Urothelium cell line (cell line): ENCODE measurements at places on chromosomes 6 and 20.

- no peak for DNase-seq
These were observed 50.6 kb downstream of the CCDC170 start for GRCh38 chr6:151544453-151544852.

DNA sequence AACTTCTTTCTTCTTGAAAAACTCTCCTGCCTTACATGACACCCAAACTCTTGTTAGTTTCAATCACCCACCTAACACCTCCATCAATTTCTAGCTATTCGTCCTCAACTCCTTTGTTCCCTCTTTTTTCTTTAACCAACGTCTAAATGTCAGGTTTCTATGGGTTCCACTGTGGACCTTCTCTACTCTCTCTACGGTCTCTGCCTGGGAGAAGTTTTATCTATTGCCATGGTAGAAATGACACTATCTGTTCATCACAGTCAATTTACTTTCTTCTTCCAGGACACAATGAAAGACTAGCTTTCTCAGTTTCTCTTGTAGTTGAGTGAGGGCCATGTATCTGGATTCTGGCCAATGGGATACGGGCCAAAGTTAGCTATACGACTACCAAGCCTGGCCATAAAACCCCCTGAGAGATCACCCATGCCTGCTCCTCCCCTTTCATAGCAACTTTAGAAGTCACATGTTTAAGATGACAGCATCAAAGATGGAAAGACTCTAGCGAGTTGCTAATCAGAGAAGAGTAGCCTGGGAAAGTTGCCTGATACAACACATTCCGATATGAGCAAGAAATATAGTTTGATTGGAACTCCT is 17.9 kb downstream of the RNGTT start:
- DNase-seq: no peak

DNA sequence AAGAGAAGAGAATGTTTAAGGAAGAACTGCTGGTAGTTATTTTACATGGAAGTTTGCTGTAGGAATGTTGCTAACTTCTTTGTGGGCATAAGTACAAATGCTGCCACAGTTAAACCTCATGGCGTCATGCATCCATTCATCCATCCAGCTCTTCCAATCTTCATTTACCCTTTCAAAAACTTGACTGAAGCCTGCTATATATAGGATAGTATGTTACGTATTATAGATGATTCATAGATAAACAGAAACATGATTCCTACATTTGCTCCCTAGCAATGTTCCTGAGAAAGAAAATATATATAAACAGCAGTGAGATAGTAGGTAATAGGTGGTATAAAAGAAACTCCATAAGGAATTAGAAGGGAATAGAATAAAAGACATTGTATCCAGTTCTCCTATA is 93.7 kb downstream of the NDUFAF5 start:
- DNase-seq: no peak

DNA sequence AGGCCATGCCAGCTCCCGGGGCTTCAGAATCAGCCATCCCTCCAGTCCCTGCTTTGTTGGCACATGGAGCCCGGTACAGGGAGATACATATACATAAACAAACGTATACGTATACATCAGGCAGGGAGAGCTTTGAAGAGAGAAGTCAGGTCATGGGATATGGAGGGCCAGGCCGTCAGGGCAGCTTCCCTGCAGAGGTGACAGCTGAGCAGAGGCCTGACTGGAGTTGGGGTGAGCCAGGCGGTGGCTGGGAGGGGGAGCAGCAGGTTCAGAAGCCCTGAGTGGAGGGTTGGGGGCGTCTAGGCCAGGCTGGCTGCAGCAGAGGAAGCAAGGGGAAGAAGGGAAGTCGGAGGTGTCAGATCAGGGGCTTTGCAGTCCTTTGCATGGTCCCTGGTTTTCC is 61.7 kb downstream of the STK35 start:
- DNase-seq: no peak

DNA sequence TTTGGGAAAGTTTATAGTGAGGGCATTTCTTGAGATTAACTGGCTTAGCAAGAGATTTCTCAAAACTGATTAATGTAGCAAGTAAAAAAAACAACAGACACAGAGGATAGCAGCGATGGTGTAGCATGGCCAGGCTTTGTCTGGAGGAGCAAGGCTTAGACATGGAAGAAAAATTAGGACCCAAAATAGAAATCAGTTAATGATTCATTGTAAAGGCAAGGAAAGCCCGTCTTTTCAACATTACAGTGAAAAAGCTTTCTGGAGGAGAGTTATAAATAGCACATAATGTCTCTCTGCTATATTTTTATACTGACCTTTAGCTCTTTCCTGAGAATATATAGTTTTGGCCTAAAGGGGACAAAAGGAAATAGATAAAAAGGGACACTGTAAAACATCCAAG is 45.1 kb downstream of the FNDC1 start:
- no peak for DNase-seq

GRCh38 chr6:12034349-12034748 is 22.2 kb downstream of the HIVEP1 start:
- no peak for DNase-seq

- DNase-seq: peak; percentile 96
These were observed 8.7 kb upstream of the AP5S1 start for GRCh38 chr20:3811467-3812258.

DNA sequence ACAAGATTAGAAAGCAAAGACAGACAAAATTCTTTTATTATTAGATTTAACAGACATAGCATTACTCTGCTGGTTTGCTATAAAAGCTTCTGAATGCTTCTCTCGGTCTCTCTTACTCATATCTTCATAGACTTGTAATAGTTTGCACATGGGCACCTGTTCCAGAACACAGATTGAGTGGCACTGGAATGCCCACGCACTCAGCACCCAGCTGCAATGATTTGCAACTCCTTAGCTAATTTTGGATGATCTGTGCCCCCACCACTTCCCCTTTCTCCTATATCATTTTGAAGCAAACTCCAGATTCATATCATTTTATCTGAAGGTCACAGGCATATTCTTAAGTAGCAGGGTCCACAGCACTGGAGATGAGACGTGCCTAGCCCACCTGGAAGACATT is 148.8 kb downstream of the CFAP61 start:
- no peak for DNase-seq

DNA sequence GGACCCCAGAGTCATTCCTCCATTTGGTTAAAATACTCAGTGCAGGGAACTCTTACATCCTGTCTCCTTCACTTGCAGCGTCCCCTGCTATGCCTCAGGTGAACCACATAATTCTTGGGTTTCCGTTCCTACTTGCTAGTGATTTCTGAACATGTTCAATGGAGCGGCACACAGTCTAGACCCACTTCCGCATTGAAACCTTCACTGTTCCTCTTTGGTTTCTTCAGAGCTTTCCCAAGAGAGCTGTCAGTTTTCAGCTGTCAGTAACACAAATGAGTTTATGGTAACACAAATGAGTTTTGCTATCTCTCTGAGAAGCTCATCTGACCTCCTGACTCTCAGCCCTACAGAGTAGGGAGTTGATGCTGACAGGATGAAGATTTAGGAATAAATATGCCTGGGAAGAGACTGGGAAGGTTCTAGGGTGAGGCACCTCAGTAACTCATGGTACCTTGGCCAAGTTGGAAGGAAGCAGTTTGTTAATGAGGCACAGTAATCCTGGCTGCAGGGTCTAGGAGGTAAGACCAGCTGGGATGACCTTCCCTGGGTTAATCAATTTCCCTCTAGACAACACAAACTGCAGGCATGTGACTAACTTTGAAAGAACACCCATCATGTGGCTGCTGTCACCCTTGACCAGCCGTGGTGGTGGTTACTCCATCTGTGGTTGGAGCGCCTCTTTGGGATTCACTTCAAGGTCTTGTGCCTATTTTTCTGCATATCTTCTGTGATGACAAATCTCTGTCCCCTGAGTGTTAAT is 5.4 kb downstream of the SYS1 start:
- no peak for DNase-seq

DNA sequence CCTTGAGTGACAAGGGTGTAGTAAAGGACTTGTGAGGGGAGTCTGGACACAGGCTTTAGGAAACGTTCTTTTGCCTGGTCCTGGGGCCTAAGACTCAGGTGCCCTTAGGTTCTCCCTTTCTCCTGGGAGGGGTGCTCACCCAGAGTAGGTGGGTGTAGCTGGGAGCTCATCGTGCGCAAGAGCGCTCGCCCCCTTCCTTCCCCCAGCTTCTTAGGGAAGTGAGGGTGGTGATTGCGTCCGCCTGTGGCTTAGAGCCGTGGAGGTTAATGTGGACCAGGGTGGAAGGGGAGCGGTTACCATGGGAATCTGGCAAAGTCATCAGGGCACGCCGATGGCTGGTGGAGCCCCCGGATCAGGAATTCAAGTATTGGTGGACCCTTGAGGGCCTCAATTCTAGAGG is 3.3 kb upstream of the AARS2 start:
- DNase-seq: no peak

GRCh38 chr6:156928126-156928525 is 150.9 kb downstream of the ARID1B start:
- no peak for DNase-seq

DNA sequence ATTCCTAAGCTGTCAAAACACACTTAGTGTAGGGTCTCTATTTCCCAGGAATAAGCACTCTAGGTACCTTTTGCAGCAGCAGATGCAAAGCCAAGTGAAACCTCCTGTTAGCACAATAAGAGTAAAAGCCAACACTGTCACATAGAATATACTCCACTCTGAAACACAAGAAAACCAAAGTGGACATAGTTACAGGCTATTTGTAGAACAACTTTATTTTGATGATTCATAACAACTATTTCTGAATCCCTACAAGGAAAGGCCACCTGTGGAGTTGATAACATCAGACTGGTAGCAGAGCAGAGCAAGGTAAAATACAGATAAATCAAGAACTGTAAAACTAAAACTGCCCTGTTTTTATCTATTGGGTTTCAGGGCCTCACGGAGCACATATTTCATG is 59.7 kb downstream of the ALDH5A1 start:
- no peak for DNase-seq

GRCh38 chr6:170279977-170280688 is 10.7 kb downstream of the DLL1 start:
- DNase-seq: peak; percentile 87

DNA sequence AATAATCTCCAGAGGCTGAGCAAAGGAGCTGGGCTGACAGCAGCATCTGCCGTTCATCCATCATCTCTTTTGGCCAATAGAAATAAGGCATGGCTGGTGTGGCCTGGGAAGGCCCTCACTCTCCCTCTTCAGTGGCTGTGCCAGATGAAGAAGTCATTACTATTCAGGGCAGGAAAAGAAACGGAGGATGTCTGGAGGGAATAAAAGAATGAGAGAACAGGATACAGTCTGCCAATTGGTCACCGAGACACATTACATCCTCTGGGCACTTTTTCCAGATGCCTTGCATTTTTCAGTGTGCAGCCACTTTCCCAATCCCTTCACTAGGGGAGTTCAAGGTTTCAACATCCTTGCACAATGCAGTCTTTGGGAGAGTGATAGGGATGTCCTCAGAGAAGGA is 32.2 kb upstream of the VGLL2 start:
- no peak for DNase-seq

GRCh38 chr6:125507987-125508655 is 206.4 kb upstream of the HDDC2 start:
- DNase-seq: no peak

- DNase-seq: no peak
These were observed 5.3 kb downstream of the IDH3B start for GRCh38 chr20:2658414-2659354.

DNA sequence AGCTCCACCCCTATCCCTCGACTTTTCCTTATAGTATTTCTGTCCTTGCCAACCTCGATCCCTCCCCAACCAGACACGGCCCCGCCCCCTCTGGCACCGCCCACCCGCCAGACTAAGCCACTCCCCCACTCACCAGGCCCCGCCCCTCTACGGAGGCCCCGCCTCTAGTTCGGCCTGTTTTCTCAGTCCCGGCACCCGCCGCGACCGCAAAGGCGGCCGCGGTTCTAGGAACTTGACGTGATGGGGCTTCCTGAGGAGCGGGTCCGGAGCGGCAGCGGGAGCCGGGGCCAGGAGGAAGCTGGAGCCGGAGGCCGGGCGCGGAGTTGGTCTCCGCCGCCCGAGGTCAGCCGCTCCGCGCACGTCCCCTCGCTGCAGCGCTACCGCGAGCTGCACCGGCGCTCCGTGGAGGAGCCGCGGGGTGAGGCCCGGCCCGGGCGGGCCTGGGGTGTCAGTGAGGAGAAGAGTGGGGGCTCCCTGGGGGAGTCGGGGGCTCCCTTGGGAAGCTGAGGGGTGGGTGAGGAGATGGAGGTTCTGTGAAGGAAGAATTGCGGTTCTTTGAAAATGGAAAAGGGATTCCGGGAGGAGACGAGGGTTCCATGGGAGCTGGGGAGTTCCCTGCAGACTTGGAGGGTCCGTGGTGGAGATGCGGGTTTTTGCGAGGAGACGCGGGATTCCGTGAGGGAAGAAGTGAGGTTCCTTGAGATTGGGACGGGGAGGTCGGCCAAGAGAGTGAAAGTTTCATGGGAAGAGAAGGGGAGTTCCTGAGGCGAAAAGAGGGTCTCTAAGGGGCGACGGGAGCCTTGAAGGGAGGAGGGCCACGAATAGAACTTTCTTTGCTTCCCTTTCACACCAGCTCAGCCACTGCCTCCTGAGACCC is at the start of gene ACSS2:
Gene ACSS2 (plus strand): TSS at position 207 of the 877 bp plus-strand sequence. CDS start 34 bp downstream, at position 241.
- no peak for DNase-seq
